IPS DF 19.7 (cell line): ENCODE measurements at places on chromosomes 1 and 21.

GRCh38 chr1:154745286-154745731 is 124.8 kb downstream of the KCNN3 start:
- DNase-seq, result no peak

DNA sequence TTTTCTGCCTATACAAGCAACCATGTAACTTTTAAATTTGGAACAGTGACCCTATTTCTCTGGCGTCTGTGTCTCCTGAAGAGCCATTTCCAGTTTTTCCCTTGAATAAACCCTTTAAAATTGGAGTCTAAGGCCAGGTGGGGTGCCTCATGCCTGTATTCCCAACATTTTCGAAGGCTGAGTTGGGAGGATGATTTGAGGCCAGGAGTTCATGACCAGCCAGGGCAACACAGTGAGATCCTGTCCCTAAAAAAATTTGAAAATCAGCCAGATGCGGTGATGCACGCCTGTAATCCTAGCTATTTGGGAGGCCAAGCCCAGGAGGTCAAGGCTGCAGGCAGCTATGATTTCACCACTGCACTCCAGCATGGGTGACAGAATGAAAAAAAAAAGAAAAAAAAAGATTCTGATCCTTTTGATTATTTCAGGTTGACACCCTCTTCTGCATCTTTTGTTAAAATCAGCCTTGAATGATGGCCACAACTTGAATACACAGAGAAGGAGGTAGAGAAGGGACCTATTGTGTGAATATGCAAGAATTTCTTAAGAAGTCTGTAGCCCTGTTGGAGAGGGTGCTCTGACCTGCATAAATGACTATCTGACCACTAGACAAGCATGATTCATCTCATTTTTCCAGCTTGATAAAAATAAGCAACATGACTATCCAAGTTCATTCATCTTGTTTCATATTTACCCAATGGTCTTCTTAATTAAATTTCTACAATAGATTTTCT is 40.2 kb upstream of the PARP1 start:
- no peak for DNase-seq

- DNase-seq, result no peak
Observed at GRCh38 chr1:64923294-64923718, 43.0 kb downstream of the JAK1 start.

DNA sequence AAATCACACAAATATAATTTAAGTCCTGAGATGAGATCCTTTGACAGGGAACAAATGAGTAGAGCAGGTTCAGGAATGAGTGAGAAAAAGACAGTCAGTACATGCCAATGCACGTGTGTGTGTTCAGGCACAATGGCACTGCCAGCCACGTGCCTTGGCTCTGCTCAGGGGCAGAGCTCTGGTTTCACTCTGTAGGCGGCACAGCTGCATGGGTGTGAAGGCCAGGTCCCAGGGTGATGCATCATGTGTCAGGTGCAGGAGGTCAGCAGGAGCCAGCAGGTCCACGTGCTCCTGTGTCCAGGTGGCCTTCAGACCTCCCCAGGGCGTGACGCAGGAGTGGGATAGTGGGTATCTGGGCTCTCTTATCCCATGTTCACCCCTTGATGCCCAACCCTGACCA is 386.1 kb downstream of the KCNH1 start:
- no peak for DNase-seq

- DNase-seq, result no peak
Observed at GRCh38 chr1:225865514-225865913, 16.7 kb downstream of the TMEM63A start.

GRCh38 chr1:159936273-159936904 is 9.0 kb downstream of the IGSF9 start:
- DNase-seq, result no peak

GRCh38 chr1:44377925-44378784 is 23.1 kb upstream of the ERI3 start:
- peak; percentile 48 for DNase-seq

DNA sequence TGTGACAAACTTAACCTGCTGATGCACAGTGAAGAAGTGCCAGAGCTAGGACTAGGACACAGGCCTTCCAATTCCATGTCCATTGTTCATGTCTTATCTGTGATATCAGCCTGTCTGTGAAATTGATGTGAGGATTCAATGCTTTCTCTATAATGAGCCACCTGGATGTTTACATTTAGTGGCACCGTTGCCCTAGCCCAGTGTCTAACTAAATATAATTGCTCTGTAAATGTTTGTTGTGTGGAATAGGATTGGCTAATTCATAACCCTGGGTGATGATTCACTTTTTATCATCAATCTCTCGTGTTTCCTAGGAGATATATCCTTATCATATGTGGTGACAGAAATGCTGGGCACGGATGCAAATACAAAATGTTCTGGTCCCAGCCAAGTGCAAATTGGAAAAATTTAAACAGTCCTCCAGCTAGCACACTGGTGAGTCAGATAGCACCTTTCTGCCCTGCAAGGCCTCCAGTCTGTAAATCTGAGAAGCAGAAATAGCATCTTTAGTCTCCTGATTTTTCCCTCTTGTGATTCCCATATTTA is 46.9 kb upstream of the GNG12 start:
- no peak for DNase-seq

- no peak for DNase-seq
Observed at GRCh38 chr1:7435276-7436055, 335.6 kb upstream of the VAMP3 start.

DNA sequence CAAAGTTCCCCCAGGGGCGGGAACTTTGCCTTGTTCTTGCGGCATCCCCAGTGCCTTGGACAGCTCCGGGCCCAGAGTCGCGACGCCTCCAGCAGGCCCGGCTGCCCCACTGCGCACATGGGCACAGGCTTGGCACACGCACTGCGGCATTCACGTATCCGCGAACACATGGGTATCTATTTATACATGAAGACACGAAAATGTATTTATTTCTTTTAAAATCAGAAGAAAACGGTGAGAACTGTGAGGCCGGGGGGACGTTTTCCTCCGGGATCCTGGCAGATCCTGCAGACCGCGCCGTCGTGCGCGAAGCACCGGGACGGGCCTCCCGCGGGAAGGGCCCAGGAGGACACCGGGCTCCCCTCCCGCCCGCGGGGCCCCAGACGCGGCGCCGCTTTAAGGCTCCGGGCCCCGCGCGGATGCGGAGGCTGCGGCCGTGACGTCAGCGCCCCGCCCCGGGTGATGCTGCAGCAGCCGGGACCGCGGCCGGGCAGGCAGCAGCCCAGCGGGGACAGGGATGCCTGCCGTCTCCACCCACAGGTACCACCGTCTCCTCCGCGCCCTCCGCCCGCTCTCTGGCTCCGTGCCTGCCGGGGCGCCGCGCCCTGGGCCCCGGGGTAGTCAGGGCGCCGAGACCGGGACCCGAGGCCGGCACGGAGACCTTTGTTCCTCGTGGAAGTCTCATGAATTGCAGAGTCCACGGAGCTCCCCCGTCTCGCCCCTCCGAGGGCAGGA is at the start of gene SLC45A1:
Gene SLC45A1, plus strand, starts transcription at position 468 of the 735 bp plus-strand sequence. CDS start 6,216 bp downstream, outside the sequence.
- no peak for DNase-seq

DNA sequence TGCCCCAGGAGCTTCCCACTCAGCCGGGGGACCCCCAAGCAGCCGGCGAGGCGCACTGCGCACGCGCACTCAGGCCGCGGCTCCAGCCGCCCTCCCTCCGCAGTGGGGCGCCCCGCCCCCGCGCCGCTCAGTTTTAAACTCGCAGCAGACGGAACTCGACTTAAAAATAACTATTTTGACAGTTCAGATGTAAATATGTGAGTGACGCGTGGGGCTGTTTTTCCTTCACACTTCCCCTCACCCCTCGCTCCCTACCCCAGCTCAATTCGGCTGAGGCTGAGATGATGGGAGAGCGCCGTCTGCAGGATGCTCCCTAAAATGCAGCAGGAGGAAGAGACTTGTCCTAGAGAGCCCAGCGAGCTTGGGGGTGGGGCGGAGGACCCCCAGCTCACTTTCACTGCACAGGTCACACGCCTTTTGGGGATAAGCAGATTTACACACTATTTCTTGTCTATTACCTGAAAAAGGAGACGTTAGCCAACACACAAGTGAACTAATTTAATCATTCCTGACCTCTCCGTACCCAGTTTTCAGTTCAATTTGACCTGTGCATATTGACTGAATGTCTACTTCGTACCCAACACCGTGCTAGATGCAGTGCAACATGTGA is 8.9 kb upstream of the LEMD1 start:
- no peak for DNase-seq

- no peak for DNase-seq
Observed at GRCh38 chr1:95145493-95145892, 28.3 kb downstream of the TLCD4 start.

GRCh38 chr1:1079408-1080121 is 5.5 kb upstream of the RNF223 start:
- no peak for DNase-seq

GRCh38 chr1:31368611-31369107 is 4.2 kb downstream of the FABP3 start:
- no peak for DNase-seq
